ENCODE measurements at places on chromosomes 11 and 22.

DNA sequence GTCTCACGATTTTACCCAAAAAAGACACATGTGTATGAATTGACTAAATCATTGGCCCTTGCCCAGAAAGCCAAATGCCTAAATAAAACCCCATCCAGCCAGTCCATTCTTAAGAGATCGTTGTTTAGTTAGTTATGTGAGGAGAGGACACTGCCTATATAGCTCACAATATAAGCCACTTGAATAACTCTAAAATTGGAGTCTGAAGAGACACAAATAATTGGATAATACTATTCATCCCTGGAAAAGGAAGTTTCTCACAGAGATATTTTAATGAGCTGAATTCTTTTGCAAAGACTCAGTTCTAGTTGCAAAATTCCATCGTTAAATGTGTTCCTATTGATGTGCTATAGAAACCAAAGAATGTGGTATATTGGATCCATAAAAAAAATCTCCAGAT is 176.7 kb downstream of the SOX6 start:
- DNase-seq, result no peak

GRCh38 chr11:106988151-106989077 is 29.9 kb downstream of the GUCY1A2 start:
- no peak for DNase-seq

- no peak for DNase-seq
These were observed 758 bp downstream of the PDXP start for GRCh38 chr22:37659066-37659896.

- peak; percentile 96 for DNase-seq
These were observed at the start of gene ZNHIT2 for GRCh38 chr11:65117206-65118096. Gene ZNHIT2 (minus strand): TSS chr11:65117701. CDS start chr11:65117653, 48 bp downstream.

DNA sequence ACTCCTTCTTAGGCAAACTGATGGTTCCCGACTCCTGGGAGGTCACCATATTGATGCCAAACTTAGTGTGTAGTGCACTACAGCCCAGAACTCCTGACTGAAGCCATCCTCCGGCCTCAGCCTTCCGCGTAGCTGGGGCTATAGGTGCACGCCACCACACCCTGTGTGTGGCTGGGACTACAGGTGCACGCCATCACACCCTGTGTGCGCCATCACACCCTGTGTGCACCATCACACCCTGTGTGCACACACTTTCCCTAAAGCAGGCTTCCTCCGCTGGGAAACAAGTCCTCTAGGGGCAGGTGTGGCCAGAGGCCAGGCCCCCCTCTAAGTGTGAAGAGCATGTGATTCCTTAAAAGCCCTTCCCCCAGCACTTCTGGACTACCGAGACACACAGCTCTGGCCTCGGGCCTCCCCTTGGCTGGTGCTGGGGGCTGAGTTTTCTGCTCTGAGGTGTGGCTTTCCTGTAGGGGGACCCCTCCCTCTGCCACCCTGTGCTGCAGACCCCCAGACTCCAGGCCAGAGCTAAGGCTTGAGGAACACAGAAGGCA is 81.7 kb downstream of the BCR start:
- no peak for DNase-seq

DNA sequence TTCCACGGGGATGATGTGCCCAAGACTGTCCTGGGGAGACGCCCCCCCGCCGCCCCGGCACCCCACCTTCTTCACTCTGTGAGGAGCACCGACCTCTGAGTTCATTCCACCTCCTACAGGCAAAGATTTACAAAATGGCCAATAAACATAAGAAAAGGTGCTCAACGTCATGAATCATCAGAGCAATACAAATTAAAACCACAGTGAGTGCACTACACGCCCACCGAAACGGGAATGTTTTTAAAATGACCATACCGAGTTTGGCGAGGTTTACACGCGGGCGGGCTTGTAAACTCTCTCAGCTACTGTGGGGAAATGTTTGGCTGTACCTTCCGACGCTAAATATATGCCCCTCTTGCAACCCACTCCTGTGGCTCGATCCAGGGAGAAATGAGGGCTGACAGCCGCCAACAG is 7.9 kb downstream of the NPTXR start:
- DNase-seq, result no peak

GRCh38 chr11:130706572-130706971 is 209.7 kb downstream of the SNX19 start:
- DNase-seq, result no peak

DNA sequence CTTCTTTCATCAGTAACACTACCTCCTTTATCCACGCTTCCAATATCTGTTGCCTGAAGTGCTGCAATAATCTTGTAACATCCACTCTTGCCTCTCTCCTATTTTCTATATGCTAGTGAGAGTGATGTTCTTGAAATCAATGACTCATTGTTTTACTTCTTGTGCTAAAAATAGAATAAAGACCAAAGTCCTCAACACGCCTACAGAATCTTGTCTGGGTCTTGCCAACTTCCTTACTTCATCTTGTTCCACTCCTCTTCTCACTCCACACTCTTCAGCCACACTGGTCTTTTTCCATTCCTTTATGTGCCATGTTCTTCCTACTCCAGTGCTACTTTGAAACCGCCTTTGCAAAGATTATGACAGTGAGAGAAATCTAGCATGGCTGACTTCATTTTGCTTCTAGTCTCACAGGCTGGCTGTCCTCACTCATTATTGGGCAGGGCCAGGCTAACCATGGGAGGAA is 136.4 kb downstream of the CCDC81 start:
- DNase-seq, result no peak

- no peak for DNase-seq
These were observed 16.9 kb upstream of the ALX4 start for GRCh38 chr11:44326615-44327475.

- no peak for DNase-seq
These were observed 512.3 kb upstream of the RAG2 start for GRCh38 chr11:37110385-37110784.

GRCh38 chr22:31278151-31278621 is 14.1 kb downstream of the PIK3IP1 start:
- no peak for DNase-seq

- peak; percentile 14 for DNase-seq
These were observed 82.2 kb downstream of the SERGEF start for GRCh38 chr11:17930544-17931125.

GRCh38 chr11:72665911-72666472 is 8.2 kb downstream of the PDE2A start:
- DNase-seq, result no peak

DNA sequence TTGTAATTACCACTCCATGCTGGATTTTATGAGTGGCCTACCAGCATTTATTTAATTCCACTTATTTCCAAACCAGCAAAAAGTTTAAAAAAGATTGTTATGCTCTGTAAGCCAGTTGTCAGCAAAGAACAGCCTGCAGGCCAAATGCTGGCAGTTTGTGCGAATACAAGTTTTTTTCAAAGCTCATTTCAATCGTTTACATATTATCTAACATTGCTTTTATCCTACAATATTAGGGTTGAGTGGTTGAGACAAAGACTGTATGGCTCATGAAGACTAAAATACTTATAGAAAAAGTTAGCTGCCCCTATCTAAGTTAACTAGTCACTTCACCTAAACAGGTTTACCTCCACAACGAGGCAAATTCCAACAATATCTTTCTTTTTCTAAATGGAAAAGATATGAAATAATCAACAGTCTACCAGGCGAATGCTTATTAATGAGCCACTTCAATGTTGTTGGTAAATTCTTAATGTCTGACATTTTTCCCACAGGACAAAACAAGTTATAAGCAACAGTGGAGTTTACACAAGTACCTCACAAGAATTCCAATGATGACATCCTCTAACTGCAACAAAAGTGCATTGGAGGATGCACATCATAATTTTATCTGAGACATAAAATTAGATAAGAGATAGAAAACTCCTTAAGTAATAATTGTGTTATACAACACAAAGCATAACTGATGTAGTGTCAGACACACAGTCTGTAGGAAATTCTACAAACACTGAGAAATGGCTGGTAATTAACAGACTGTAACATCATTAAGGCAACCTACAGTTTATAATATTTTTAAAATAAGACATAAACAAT is 35.8 kb upstream of the POU2AF2 start:
- no peak for DNase-seq

GRCh38 chr22:17198170-17199002 is 20.8 kb downstream of the ADA2 start:
- no peak for DNase-seq

- DNase-seq, result no peak
These were observed 10.9 kb downstream of the MRGPRF start for GRCh38 chr11:69002110-69002569.

GRCh38 chr11:46888636-46889035 is 29.7 kb downstream of the LRP4 start:
- no peak for DNase-seq

- no peak for DNase-seq
These were observed 4.8 kb upstream of the NUP98 start for GRCh38 chr11:3802011-3802790.

DNA sequence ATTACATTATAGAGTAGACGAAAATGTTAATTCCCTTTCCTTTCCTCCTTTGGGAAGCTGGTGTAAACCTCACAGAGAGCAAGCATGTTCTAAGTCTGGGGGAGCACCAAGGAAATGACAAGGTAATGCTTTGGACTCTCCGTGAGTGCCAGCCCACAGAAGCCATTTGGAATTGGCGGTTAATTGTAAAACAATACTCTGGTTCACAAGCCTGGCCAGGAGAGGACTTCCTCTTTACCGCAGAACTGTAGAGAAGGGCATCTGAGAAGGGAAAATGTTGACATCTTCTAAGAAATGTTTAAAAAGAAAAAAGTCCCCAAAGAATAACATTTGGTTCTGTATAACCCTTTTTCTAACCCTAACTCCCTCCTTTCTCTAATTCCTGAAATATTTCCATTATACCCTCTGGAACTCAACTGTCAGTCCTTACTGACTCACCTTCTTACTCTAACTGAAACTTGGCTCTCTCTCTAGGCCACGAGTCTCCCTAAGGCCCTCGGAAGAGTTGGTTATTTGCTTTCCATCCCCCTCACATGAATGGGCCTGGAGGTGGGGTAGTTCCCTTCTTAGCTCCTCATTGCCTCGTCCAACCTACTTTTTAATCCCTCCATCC is 379.8 kb downstream of the SOX6 start:
- no peak for DNase-seq

GRCh38 chr11:47001781-47002181 is 65.2 kb downstream of the CSTPP1 start:
- peak; percentile 41 for DNase-seq

GRCh38 chr11:126832387-126832786 is 168.2 kb downstream of the KIRREL3 start:
- DNase-seq, result no peak

DNA sequence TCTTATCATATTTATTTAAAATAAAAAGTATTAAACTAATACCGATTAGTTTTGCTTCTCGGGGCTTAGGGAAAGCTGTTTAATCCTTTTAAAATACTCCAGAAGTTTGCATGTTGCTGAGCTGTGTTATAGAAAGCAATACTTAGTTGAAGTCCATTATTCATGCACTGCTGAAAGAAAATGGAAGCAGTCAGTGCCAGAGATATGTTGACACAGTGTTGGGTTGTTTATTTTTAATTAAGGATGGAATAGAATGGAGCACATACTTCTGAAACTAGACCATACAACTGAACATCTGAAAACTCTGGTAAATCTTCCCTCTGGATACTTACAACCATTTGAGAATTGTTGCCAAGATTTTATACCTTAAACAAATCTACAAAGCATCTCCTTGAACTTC is 282.7 kb upstream of the CCDC179 start:
- DNase-seq, result no peak

- DNase-seq, result no peak
These were observed 23.9 kb downstream of the OR10A6 start for GRCh38 chr11:7907121-7907520.

- no peak for DNase-seq
These were observed 31.2 kb downstream of the MTMR3 start for GRCh38 chr22:29914165-29914564.

DNA sequence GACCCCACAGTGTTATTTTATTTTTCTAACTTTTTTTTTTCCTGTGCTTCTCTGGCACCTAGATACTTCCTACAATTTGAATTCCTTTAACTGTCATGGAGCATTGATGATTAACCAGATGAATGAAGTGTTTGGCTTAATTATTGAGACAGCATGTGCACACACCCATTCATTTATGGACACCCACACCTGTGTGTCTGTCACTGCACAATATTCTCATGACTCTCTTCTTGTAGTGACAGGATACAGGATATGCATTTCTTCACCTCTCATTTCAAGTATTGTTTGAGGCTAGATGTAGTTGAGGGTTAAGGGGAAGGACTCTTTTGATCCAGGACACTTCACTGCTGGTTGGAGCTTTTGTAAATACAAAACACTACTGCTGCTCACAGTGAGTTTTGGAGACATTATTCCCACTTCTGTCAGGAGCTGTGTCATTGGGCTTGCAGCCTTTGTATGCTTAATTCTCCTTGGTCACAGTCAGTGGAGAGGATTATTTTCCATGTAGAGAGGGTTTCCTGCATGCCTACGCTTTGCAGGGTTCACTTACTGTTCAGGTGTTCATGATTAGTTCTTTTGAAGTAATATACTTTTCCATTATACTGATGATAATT is 33.5 kb downstream of the SPECC1L start:
- no peak for DNase-seq

DNA sequence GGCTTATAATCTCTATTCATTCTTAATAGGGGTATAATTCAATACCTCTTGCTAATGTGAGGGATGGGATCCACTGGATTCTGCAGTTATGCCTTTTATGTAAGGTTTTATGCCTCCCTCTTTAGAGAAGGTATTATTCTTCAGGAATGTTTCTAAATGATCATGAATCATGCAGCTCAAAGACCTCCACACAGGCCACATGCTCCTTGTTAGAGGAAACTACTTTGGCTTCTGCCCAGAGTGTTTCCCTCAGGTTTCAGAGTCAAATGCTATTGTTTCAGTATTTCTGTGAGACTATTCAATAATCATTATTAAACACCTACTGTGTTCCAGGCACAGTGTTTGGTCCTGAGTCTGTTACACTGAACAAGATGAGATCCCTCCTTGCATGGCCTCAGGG is 115.9 kb downstream of the RAB38 start:
- no peak for DNase-seq

GRCh38 chr11:107769189-107769588 is 57.3 kb upstream of the SLN start:
- no peak for DNase-seq

DNA sequence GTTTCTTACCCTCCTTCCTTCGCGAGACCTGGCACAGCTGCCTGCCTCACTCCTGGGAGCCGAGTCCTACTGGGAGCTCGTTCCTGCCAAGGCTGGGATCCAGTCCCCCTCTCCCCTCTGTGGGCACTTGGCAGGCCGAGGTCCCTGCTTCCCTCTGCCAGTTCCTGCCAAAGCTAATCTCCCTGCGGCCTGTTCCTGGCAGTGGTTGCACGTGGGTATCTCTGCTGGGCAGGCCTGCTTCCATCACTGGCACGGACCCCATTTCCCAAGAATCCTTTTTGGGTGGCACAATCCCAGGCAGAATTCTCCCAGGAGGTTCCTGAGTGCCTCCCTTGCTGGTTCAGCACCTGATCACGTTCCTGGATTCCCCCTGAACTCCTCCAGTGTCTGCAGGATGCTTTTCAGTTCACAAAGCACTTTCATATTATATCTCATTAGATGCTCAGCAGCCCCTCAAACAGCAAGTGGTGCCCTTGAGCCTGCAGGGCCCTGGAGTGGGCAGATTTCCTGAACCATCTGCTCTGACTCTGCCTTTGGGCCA is 96.5 kb downstream of the RRM1 start:
- no peak for DNase-seq

Measured in NCI-H1417 treated with DMSO at 0.1 percent for 48 hours (cell line).